ENCODE measurements at places on chromosomes 5 and 9.

- peak; percentile 13 for DNase-seq
These were observed 101.9 kb downstream of the NFIB start for GRCh38 chr9:14212077-14212476.

- no peak for DNase-seq
These were observed 65.3 kb downstream of the MARCHF3 start for GRCh38 chr5:126965061-126965475.

DNA sequence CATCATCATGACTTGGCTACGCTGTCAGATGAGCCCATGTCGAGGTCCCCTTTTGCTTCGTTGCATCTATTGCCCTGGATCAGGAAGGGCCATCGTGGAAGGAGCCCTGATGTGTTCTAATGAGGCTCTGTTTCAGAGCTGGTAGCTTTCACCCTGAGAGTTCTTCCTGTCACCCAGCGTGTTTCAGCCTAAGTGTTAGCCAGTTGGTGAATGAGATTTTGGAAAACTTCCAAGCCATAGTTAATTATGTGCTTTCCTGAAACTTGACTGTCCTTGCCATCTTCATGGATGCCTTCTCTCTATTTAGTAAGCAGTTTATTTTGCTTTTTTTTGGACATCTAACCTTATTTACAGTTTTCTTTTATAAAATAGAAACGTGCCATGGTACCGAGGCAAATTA is 1695.4 kb upstream of the WWC1 start:
- no peak for DNase-seq

DNA sequence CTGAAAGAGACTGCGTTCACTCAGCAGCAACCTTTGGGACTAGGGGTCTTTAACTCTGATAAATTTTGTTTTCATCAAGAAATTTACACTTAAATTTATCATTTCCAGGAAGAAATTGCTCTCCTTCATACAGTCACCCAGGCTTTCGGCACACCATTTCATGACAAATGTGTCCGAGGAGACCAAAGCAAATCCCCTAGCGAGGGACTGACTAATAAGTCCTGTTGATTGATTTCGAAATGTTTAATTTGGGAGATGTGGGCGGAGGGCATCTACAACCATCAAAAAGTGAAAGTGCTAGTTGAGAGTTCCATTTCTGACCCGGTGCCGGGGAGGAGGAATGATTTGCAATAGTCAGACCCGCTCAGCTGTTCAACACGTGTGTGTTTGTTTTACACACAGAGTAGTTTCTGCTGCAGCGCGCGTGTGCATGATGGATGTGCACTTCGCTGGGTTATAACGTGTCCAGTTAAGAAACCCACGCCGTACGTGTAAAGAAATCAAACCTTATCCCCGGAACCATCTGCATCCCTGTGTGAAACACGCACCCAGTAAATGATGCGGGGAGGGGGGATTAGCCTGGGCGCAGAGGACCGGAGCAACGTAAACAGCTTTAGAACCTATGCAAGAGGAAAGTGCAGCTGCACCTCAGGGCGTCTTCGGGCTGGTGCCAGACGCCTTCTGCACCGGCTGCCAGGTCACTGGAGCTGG is 845 bp upstream of the NR4A3 start:
- peak; percentile 47 for DNase-seq

- DNase-seq, result peak; percentile 57
These were observed 49.7 kb upstream of the FST start for GRCh38 chr5:53430618-53431252.

DNA sequence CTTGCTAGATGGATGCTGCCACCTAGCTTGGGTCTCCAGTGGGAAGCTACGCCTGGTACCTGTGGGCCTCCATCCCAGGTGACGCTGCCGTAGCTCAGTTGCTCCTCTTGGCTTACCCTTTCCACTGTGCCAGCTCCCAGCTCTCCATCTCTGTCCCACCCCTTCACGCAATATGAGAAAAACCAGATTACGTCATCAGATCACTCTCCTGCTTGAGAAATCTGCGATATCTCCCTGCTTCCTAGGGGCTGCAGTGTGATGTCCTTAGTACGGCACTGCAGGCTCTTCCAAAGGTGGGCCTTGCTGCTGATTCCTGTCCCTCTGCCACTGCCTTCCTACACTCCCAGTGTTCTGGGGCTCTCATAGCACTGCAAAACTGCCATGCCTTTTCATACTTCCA is 28.9 kb downstream of the NSG2 start:
- DNase-seq, result no peak

GRCh38 chr5:56346741-56347535 is 113.8 kb upstream of the ANKRD55 start:
- DNase-seq, result peak; percentile 96

GRCh38 chr5:148372166-148372725 is 11.5 kb upstream of the FBXO38 start:
- no peak for DNase-seq

- DNase-seq, result no peak
These were observed 202.3 kb upstream of the OR13F1 start for GRCh38 chr9:104301755-104302154.

GRCh38 chr9:5879419-5880181 is 11.1 kb upstream of the MLANA start:
- DNase-seq, result peak; percentile 27

- no peak for DNase-seq
These were observed 15.5 kb upstream of the WWC1 start for GRCh38 chr5:168275940-168276339.

GRCh38 chr9:96048956-96049831 is 173.7 kb downstream of the ERCC6L2 start:
- no peak for DNase-seq

DNA sequence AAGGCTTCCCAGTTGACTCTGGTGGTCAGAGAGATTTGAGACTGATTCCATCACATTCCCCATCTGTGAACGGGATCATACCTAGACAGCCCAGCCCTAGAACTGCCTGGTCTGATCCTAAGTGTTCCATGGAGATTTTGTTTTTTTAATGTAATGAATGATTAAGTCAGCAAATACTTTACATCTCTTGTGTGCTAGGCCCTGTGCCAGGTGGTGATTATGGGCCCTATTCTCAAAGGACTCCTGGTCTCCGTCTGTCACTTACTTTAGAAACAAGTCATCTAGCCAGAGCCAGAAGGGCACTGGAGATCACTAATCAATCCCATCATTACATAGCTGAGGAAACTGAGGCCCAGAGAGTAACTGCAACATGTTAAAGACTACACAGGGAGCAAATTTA is 1.1 kb upstream of the GPX3 start:
- no peak for DNase-seq

GRCh38 chr9:129278391-129279237 is 100.6 kb upstream of the IER5L start:
- DNase-seq, result no peak

- DNase-seq, result no peak
These were observed 94.1 kb downstream of the FGF18 start for GRCh38 chr5:171513591-171513990.

- peak; percentile 49 for DNase-seq
These were observed 36.6 kb downstream of the CTNNA1 start for GRCh38 chr5:138789771-138790242.

DNA sequence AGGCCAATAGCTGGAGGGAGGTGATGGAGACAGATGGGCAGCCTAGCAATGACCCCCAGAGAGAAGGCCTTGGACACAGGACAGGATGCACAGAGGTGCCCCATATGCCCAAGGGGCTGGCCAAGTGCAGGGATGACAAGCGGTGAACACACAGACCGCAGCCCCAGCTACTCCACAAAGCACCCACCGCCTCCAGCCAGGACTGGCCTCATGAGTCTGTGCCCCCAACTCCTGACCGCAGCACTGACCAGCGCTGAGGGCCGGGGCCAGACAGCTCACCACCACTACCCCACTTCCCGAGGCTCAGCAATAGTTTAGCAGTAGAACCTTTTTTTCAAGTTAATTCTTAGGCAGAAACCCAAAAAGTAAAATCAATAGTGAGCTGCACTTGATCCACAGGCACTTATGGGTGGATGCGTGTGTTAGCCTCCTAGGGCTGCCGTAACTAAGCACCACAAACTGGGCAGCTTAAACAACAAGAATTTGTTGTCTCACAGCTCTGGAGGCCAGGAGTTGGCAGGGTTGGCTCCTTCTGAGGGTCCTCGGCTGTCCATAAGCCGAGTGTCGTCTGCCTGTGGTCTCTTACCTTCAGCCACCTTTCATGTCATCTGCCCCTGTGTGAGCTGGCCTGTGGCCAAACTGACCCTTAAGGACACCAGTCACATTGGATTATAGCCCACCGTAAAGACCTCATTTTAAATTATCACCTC is 14.1 kb downstream of the ROR2 start:
- no peak for DNase-seq

- no peak for DNase-seq
These were observed 542.8 kb downstream of the CDH10 start for GRCh38 chr5:24102010-24102409.

GRCh38 chr5:172692981-172693380 is 51.9 kb downstream of the NEURL1B start:
- DNase-seq, result no peak

- DNase-seq, result peak; percentile 27
These were observed 41.1 kb downstream of the ISOC1 start for GRCh38 chr5:129135633-129136032.

- no peak for DNase-seq
These were observed 53.3 kb upstream of the LHFPL2 start for GRCh38 chr5:78701795-78702410.

DNA sequence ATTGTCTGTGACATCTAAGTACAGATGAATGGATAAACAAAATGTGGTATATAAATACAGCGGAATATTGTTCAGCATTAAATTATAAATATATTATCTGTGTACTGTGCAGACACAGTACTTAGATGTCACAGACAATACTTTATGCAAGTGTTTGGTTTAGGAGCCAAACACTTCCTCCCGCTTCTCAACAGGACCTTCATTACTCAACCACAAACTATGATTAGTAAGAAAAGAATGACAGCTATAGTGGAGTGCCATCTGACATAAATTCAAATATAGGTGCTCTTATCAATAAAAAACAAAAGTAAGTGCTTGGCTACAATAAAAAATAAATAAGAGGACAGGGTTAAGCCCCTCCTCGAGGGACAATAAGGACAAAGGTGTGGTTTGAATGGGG is 38.9 kb upstream of the STX17 start:
- DNase-seq, result no peak

All from H4 (cell line).